ENCODE measurements at places on chromosomes 4 and X.

DNA sequence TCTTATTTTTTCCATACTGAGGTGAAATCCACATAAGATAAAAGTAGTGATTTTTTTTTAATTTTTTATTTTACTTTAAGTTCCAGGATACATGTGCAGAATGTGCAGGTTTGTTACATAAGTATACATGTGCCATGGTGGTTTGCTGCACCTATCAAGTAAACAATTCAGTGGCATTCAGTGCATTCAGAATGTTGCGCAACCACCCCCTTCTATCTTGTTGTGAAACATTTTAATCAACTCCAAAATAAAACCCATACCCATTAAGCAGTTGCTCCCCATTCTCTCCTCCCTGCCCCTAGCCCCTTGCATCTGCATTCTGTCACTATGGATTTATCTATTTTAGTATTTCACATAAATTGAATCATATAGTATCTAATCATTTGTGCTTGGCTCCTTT, 121.2 kb downstream of the KLHL13 start:
- DNase-seq, result no peak

DNA sequence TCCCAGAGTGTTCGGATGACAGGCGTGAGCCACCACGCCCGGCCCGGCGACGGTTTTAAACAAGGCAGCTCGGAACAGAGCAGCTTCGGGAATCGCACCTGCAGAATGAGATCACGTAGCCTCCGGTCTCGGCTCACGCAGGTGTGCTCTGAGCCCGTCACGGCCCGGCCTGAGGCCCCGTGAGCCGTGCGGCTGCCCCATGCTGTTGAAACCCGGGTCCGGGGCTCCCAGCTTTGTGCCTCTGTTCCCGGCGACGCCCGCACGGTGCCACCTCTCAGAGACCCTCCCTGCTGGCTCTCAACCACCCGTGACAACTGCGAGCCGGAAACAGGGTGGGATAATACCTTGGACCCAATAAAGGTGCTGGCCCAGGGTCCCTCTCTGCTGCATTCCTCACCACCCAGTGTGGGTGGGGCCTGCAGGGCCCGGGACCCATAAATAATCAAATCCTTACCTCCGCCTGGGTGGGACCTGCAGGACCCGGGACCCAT, 13.4 kb upstream of the PLCXD1 start:
- no peak for DNase-seq

- no peak for DNase-seq
Measured at GRCh38 chr4:167088115-167088514, 146.2 kb downstream of the SPOCK3 start.

GRCh38 chr4:184536065-184536880, 61.9 kb upstream of the IRF2 start:
- no peak for DNase-seq

GRCh38 chr4:137367620-137368019, 164.7 kb downstream of the PCDH18 start:
- DNase-seq, result no peak

DNA sequence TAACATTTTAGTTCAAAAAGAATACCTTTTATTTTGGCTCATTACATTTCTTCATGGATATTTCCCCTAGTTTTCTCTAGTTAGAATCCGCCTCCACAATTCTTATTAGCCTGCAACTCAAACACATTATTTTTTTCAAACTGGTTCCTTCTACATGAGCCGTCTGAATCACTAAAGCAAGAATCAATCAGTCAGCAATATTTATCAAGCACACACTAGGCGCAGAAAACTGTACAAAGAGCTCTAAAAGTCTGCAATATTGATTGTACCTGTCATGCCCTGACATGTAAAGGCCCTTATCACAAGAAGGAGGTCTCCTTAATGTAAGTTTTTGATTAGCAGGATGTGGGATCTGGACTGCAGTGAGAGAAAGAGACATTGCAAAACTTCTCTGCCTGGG, 94.8 kb upstream of the CENPE start:
- no peak for DNase-seq

GRCh38 chrX:31551913-31552312, 480.1 kb upstream of the FTHL17 start:
- no peak for DNase-seq

GRCh38 chr4:126627255-126627654, 1005.5 kb upstream of the INTU start:
- DNase-seq, result no peak

DNA sequence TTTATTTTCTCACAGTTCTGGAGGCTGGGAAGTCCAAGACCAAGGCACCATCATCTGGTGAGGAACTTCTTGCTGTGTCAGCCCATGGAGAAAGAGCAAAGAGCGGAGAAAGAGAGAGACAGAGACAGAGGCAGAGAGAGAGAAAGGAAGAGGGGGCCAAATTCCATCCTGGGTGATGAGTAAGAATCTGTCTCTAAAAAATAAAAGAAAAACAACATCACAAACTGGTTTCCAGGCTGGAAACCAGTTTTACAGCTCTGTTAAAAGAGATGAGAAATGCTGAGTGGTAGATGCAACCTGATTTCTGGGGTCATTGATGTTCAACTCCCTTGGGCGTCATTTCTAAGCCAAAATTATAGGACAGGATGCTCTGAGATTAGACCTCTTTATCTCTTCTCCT, 72.9 kb downstream of the SHOX start:
- DNase-seq, result no peak

GRCh38 chr4:53654300-53654758, 63.0 kb upstream of the LNX1 start:
- peak; percentile 47 for DNase-seq

DNA sequence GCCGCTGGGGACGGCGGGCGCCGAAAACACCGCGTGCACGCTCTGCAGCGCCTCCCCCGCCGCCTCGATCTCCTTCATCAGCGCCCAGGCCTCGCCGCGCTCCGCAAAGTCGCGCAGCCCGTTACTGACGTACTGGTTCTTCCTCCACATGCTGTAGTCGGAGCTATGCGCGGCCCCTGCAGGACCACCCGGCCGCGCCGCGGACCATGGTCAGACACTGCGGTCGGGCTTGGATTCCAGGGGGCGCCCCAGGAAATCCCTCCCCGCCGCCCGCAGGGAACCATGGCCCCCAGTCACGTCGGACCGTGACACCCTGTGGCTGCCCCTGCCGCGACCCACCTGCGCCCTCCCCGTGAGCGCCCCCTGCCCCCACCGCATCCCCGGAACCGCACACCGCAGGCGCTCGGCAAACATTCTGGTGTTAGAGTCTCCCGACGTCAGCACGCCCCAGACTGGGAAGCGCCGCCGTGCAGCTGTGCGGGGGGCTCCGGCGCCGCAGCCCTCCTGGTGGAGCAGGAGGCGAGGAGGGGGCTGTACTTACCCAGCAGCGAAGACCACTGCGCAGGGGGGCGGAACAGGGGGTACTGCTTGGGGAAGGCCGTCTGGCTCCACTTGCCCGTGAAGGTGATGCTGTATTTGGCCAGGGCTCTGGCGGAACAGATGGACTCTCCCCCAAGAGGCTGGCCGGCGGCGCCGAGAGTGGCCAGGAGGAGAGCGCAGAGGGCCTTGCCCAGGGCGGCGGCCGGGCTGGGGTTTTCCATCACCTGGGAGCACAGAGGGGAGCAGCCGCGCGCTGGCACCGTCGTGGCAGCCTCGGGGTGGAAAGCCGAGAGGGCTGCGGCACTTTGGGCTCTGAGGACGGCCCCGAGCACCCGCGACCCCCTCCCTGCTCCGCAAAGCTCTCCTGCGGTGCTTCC, 814 bp downstream of the SPON2 start:
- no peak for DNase-seq

DNA sequence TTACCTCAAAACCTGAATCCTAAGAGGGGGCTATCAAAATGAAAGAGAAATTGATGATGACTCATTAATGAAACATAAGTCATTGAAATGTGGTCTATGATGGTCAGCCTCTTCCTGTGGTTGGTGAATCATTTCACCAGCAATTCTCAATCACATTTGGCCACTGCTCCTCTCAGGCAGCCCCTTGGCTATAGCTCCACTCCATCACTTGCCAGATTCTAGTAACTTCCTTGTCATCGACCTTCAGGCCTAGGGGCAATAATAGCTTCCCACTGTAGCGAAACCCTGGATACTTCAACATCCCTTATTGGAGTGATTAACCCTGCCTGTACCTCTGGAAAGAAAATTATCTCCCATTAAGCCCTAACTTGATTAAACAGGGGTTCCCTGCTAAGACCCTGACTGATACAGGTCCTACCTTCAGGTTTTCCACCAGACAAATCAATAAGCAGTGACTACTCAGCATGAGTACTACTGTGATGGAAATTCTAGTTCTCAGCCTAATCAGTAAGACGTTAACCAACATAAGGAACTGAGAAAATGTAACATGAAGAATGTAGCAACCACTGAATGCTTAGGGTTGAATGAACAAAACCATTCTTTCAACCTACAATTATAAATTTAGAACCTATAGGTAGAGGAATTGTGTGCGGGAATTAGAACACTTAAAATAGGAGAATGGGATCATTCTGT, 30.4 kb downstream of the ADH7 start:
- DNase-seq, result no peak

DNA sequence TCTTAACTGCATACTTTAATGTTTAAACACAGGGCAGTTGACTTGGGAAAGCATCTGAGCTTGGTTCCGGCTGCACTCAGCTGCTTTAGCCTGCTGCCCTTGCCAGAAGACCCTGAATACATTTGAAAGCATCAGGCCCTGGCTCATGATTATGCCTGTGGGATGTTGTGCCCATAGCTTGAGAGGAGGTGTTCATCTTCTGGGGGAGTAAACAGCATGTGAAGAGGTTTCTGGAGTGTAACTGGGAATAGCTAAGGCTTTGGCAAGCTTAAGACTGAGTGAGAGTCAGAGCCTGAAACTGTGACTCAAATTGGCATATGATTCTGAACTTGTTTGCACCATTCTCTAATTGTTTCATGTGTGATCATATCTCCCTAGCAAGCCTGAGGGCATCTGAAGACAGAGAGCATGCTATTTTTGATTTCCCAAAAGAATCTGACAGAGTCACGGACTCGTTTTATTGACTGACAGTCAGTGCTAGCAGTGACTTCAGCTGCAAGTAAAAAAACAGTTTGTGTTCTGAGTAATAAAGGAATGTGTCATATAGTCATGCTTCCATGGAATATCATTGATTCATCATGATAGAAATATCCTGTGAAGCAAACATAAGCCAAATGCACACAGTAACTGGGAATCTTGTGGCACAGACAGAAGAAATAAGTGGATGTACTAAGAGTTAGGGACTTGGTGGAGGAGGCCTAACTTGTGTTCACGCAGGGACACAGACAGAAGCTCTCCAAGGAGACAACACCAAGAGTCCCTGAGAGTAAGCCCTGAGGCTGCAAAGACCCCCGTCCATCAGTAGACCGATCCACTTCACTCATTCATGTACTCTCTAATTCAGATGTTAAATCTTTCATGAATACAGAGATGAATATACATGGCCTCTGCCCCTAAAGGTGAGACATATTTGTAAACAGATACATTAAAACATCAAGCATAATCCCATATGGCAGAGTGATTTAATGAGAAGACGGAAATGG, 100.7 kb downstream of the SYNPO2 start:
- peak; percentile 12 for DNase-seq

Data from NCI-H446 treated with DMSO at 0.1 percent for 48 hours (cell line).